Activated CD4-positive, alpha-beta T cell treated with anti-CD3 and anti-CD28 coated beads, Interleukin-2, amount 50 U/mL, for 1 hour (primary cell): ENCODE measurements at places on chromosomes 13 and 19.

DNA sequence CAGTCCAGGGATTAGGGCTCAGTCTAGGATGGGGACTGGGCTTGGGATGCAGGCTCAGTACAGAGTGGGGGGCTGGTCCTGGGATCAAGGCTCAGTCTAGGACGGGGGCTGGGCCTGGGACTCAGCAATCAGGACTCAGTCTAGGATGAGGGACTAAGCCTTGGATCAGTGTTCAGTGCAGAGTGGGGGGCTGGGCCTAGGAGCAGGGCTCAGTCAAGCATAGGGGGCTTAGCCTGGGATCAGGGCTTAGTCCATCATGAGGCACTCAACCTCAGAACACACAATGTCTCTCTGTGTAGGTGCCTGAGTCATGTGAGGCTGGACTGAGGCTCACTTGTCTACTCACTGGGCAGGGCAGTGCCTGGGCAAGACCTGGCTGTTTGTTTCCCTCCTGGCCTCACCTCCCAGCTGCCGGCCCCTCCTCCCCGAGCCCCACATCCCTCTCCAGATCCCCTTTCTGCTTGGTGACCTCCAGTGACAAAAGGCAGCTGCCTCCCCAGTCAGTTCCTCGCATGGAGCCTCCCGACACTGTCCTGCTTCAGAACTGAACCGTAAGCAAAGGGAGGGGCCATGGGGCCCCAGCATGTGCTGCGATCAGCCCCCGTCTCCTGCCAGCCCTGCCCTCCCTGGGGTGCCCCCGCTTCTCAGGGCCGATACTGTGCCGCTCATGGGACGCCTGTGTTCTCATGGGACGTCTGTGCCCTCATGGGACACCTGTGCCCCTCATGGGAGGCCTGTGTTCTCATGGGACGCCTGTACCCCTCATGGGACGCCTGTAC lies 6.5 kb upstream of the S1PR4 start:
- DNase-seq: no peak

DNA sequence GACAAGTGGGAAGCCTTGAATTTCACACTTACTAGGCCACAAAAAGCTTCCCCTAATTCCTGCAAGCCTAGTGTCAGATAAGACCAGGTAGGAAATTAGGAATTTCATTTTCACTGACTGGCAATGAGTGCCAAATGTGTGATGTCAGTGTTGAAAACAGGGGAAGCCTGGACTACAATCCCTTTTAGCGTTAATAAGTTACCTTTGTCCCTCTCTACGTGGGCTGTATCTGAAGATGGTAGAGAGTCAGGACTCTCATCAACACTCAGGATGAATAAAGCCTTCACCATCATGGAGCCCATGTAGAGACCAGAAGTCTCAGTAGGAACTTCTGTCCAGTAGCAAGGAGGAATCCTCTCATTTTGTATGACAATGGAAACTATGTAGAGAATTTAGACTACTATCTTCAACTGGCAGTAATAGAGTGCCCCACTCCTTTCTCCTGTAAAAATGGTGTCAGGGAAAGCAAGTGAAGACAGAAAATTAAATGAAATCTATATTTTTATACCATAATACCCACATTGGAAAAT lies 324.1 kb upstream of the KLHL1 start:
- no peak for DNase-seq

DNA sequence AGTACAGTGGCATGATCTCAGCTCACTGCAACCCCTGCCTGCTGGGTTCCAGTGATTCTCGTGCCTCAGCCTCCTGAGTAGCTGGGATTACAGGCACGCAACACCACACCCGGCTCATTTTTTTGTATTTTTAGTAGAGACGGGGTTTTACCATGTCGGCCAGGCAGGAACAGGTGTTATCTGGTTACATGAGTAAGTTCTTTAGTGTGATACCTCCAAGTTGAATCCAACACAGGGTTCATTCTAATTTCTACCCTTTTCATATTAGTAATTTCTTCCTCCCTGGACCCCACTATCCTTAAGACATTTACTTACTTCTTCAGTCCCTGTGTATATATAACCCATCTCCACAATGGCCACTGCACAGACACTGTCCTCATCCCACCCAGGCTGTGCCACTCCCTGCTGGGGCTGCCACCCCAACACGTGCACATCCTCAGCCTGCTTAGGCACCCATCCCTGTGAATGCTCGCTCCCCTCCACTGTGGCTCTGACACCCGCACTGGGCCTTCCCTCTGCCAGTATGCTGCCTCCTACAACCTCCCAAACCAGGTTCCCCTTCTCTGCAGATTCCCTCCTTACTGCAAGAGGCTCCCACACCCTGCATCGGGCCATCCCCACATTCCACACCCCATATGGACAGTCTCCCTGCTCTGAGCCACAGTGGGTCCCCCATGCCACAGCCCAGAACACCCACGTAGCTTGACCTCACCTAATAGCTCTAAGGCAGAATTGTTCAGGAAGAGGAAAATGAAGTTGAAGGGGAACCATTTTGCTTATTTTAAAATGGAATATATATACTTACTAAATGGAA lies 147.1 kb downstream of the TBC1D4 start:
- DNase-seq: no peak

GRCh38 chr19:40464059-40465024 lies 1.2 kb downstream of the BLVRB start:
- peak; percentile 74 for DNase-seq

GRCh38 chr13:80334597-80335260 lies 6.2 kb downstream of the SPRY2 start:
- DNase-seq: no peak
